Activated naive CD4-positive, alpha-beta T cell treated with Interleukin-2 at 50 U/mL for 16 hours (primary cell): ENCODE measurements at places on chromosomes 4 and X.

- DNase-seq, result no peak
These were observed 241.0 kb upstream of the POF1B start for GRCh38 chrX:85620466-85620865.

GRCh38 chrX:30824275-30824674 lies 64.8 kb downstream of the TAB3 start:
- DNase-seq, result no peak

DNA sequence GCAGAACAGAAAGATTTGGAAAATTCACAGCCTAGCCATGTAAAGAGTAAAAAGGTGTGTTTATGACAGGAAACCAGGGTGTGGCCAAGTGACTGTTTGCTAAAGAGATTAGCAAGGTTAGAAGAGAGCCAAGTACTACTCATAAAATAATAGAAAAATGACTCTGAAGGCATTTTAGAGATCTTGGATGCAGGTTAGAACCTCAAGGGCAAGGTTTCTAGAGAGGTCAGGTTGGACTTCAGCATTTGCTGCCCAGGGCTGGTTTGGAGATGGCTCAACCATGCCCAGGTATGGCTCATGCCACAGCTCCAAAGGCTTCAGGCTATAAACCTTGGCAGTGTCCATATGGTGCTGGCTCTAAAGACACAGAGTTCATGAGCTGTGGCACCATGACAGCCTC lies 40.6 kb upstream of the ADGRA3 start:
- DNase-seq, result no peak

DNA sequence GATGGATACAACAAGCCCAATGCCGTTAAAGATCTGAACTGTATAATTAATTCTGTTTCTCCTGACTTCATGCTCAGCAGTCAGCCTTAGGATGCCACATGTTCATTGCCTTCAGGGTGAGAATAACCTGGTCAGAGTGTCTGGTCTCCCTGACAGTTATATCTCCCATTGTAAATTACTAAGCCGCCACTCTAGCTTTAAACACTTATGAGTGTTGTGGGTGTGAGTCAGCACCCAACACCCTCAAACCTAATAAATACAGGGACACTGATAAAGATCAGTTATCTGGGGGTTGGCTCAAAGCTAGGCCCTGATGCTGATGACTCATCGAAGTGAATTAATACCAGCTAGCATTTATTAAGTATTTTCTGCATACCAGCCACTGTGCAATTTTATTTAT lies 64.9 kb upstream of the DYNLT3 start:
- DNase-seq, result no peak

DNA sequence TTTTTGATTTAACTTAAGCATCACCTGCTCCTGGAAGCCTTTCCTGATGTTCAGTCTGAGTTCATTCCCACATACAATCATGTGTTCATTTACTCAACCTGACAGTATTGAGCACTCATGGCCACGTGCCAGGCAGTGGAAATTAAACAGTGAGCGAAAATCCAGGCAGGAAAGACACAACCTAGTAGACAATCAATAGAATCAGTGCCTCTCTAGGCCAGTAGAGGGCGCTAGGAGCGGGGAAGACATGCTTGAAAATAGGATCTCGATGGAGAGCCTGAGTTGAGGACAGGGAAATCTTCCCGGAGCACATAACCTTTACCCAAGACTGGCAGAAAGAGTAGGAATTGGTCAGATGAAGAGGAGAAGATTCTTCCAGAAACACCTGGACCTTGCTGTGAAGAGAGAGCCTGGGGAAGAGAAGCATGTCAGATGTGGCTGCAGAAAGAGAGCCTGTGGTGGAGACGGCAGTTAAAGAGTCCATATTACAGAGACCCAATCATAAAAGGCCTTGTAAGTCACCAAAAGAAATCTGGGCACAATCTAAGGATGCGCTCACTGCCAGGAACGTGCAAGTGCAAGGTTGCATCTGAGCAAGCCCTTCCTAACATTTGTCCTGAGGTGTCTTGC lies 103.5 kb downstream of the LDB2 start:
- DNase-seq, result no peak

- DNase-seq, result no peak
These were observed 1.1 kb upstream of the HELT start for GRCh38 chr4:185016946-185017758.

GRCh38 chr4:137376312-137376711 lies 156.0 kb downstream of the PCDH18 start:
- DNase-seq, result no peak

DNA sequence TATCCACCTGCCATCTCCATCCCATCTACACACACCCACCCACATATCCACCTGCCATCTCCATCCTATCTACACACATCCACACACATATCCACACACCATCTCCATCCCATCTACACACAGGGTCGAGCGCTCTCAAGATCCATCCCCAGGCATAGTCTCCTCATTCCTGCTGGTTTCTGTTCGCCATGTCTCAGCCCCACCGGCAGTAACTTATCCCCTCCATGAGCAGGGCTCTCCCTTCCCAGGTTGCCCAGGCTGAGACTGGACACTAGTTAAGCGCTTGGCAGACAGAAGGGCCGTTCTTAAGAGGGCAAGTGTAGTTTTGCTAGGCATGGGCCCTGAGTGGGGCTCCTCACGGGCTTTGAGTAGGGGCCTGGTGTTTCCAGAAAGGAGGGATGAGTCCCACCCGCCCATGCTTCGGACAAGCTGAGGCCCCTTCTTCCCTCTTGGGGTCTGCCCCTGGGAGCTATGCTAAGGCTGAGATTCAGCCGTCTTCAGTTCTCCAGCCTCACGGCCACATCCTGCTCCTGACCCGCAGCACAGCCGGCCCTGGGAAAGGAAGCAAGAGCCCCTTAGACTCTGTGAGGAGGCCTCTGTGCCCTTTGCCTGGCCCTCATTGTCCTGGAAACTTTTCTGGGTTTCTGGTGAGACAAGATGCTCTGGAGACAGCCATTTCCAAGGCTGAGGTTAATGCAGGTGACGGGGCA lies 20.4 kb downstream of the TMEM271 start:
- DNase-seq, result no peak

- no peak for DNase-seq
These were observed 778.1 kb upstream of the GRID2 start for GRCh38 chr4:91525621-91526020.

DNA sequence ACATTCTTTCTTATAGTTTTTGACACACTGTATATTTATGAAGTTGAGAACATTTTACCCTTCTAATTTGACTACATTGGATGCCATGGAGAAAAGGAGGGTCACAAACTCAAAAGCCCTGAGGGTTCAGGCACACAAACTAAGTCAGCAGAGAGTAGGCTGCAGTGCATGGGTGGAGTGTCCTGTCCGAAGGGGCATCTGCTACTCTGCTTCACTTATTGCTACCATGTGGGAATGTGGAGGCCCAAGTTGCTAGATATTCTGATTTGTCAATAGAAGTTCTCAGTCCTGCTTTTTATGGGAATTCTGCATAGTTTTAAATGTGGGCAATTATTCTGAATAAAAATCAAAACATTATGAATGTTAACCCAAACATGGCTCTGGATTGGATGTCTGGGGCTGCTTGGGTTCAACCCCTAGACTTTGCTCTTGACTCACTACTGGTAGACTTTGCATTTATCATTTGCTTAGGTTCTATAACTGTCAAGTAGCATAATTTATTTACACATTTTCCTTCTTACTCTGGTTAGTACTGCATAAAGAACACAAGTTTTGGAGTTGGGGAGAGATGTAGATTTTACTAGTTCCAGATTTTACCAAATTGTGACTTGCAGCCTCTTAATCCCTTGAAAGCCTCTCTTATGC lies 255.1 kb downstream of the SPRY1 start:
- DNase-seq, result no peak

- no peak for DNase-seq
These were observed 14.9 kb upstream of the UGDH start for GRCh38 chr4:39541987-39542610.

DNA sequence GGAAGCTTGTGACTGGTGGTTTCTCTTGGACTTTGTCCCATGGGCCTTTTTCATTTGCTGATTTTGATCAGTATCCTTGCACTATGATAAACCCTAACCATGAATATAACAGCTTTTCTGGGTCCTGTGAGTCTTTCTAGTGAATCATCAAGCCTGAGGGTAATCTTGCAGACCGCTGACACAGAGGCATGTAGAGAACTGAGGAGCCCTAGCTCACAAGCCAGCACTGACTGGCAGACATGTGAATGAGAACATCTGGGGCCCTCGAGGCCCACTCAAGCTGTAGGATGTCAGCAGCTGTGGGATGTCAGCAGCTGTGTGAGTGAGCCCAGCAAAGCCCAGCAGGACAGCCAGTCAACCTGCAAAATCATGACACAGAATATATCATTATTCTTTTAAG lies 36.7 kb downstream of the HMGB3 start:
- DNase-seq, result no peak

DNA sequence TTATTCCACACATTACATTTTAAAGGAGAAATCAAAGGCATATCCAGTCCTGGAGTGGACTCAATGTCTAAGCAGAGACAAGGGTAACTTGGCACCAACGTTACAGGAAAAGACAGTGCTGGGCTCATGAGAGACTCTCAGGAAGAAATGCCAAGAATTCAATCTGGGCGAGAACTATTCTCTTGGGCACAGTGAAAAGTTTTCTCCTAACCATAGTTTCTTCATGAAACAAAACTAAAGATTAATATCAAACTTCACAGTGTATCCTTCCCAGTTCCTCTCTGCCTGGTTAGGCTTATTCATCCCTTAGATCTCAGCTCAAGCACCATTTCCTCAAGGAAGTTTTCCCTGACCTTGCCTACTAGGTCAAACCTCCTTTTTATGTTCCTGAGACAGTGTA lies 109.4 kb upstream of the TLL1 start:
- DNase-seq, result no peak

DNA sequence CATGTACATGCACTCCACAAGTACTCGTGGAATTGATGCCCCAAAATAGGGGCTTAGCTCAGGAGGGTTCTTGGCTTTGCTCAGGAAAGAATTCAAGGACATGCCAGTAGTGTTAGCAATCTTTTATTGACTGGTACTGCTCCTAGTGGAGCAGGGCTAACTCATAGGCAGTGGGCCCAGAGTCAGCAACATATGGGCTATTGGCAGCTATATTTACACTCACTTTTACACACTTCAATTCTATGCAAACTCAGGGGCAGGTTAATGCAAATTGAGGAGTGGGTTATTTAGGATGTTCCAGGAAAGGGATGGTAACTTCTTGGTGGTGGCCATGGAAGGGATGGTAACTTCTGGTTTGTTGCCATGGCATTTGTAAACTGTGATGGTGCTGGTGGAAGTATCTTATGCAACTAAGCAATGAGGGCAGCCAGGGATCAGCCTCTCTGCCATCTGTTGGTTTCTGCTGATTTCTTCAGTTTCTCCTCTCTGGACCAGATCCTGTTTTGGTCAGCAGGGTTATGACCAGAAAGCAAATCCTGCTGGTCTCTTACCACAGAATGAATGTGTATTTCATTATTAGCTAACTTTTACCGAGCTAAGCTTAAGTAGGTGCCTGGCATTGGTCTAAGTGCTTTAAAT lies 69.2 kb upstream of the FAT1 start:
- DNase-seq, result no peak
